ENCODE measurements at places on chromosomes 4 and X.

DNA sequence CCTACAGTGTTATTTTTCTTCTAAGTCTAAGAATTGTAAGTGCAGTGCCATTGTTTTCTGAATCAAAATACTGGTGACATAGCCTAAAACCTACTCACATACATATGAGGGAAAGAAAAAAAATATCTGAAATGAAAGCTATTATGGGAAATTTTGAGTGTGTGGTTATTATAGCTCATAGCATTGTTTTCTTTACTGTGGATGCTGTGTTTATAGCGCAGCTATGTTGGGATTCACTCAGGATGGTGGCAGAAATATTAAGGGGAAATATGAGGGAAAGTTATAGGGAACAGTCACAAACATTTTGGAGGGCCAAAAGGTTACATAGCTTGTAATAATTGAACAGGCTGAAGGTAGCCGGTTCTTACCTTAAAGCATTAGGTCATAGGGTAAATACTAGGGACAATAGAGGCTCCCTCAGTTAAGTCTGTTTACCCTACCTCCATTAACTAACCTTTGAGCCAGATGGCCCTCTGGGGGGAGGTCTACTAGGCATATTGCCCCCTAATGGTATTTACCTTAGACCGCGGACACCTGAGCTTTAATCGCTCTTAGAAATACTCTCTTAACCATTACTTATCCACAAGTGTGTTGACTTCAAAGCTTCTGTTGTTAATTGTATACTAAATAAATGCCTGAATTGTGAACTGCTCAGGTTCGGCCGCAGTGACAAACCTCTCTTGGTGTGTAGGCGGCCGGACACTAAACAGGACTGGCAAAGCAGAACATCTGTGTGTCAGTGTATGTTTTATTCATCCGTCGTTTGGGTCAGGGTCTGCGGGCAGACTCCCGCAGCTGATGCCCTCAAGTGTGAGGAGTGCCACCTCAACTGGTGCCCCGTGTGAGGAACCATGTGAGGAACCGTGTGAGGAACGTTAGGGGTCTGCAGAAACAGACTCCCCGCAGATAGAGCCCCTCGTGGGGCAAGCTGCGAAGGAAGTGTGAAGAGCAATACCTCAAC lies 21.3 kb upstream of the SULT1B1 start:
- DNase-seq, result no peak

DNA sequence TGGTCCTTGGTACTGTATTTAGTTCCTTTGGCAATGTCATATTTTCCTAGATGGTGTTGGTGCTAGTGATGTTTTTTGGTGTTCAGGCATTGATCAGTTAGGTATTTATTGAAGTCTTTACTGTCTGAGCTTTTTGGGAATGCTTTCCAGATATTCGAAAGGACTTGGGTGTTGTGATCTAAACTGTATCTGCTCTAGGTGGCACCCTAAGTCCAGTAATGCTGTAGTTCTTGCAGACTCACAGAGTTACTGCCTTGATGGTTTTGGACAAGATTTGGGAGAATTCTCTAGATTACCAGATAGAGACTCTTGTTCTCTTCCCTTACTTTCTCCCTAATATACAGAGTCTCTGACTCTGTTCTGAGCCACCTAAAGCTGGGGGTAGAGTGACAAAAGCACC lies 513.6 kb upstream of the PITX2 start:
- no peak for DNase-seq

- DNase-seq, result no peak
Observed at GRCh38 chr4:94577136-94577535, 125.4 kb downstream of the PDLIM5 start.

- no peak for DNase-seq
Observed at GRCh38 chrX:65873385-65873784, 166.5 kb downstream of the VSIG4 start.

- DNase-seq, result no peak
Observed at GRCh38 chr4:38692421-38692820, 28.4 kb downstream of the KLF3 start.

DNA sequence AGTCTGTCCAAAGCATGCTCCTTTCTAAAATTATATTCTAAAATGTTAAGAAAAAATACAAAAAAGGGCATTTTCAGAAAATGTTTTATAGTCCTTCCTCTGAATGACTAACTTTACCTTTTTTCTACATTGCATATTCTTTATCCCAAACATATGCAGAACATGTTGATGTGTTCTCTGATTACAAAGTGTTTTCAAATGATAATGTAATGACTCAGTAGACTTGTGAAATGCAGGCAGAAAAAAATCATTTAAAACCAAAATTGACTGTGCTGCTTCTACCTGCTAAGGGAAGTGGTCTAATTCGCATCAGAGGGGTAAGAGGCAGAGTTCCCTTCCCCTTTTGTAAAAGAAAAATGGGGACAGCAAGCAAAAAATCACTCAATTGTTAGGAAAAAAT lies 22.7 kb upstream of the YTHDC1 start:
- peak; percentile 21 for DNase-seq

GRCh38 chr4:122300776-122301175 lies 78.0 kb upstream of the ADAD1 start:
- DNase-seq, result no peak
